ENCODE measurements at places on chromosomes 6 and 20. TPM values are rescaled to one million over a fixed set of nuclear protein-coding genes. Genes with fewer than 3 reads are reported as not detected.

The ISM1 gene
- 0.23 TPM for total RNA-seq

The ALDH5A1 gene
- total RNA-seq = 18.8 TPM

The HLA-DPA1 gene
- total RNA-seq = 35.9 TPM

The ZNF391 gene
- total RNA-seq = 6.6 TPM
